ENCODE measurements at places on chromosomes 12 and 14.
A peak's percentile ranks its signal among the peaks of the same experiment; 100 is the strongest.

DNA sequence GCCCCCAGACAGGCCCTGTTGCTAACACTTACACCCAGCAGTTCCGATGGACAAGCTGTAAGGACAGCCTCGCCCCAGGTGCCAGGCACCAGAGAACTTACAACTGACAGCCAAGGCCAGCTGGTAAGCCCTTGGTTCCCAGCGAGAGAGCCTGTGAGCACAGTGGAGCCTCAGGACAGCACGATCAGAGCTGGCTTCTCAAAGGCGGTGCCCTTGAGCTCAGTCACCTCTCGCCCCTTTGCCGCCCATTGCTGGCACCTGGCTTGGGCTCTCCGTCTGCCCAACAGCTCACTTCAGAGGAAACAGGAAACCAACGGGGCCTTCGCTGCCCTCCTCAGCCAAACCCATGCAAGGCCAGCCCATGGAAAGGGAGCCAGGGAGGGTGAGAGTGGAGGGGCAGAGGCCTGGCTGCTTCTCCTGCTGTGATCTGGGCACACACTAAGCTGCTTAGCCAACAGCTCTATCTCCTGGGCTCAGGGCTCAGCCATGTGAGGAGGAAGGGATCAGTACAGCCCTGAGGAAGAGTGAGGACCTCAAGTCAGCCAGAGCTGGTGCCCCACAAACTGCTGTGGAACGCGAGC, 98.5 kb downstream of the SINHCAF start:
- no peak for DNase-seq

DNA sequence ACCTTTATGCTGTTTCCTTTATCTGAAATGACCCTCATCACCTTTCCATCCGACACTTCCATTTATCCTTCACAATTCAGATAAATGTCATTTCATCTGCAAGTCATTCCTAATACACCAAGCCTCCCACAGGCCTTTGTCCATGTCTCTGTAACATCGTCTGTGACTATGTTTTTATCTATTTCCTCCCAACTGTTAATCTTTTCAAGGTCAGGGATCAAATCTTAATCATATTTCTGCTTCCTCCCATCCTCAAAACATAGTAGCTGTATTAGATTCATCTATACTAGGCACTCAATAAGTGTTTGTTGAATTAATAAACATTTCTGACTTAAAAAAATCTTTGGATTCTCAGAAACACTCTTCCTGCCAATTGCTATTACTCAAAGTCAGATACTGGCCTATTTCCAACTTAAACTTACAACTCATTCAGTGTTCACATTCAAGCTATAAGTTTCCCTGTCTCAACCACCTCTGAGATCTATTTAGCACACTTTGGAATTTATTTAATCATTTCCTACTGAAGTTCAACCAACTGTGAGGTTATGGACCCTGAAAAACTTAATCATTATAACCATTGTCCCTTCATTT, 100.2 kb upstream of the ALX1 start:
- peak; percentile 46 for DNase-seq

- no peak for DNase-seq
Observed at GRCh38 chr14:84891404-84891803, 638.5 kb upstream of the FLRT2 start.

- DNase-seq = no peak
Observed at GRCh38 chr14:48349689-48350088, 674.3 kb upstream of the MDGA2 start.

GRCh38 chr12:91059211-91059610, 1.4 kb upstream of the KERA start:
- no peak for DNase-seq

DNA sequence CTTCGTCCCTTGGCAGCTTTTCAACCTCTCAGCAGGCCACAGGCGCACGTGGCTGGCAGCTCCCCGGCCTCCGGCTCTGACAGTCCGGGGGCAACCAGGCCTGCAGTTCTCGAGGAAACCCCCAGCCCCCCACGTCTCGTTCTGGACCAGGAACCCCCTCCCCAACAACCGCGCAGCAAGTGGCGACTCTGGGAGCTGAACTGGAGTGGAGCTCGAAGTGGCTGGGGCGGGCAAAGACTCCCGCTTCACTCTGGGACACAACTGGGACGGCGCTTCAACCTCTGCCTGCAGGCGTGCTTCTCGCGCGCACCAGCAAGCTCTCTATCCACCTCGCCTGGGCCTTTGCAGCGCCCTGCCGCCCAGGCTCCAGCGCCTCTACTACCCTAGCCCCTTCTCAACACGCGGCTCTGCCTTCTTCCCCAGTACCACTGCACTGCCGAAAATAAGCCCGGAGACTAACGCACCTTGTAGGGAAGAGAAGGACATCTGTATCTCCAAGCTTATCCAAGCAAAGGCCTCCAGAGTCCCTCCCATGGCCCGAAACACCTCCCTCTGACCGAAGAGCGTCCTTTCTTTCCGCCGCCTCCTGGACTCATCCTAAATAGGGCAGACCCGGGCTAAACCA, 2.4 kb upstream of the NKX2-1 start:
- no peak for DNase-seq

- DNase-seq = no peak
Observed at GRCh38 chr12:105721891-105722290, 391.4 kb downstream of the C12orf75 start.

DNA sequence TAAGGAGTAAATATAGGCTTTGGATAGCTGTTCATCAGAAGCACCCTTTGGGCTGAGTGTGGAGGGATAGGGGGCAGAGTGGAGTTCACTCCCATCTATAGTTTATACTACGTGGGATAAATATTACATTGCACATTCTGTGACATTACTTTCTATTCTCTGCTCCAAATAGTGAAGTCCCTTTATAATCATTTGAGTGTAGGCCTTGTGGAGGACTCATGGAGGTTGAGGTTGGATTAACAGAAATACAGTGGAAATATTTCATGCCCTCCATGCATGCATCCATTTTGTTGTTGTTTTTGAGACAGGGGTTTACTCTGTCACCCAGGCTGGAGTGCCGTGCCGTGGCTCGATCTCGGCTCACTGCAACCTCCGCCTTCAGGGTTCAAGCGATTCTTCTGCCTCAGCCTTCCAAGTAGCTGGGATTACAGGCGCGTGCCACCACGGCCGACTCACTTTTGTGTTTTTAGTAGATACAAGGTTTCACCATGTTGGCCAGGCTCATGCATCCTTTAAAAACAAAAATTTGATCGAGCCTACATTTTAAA, 1.4 kb downstream of the CHPT1 start:
- no peak for DNase-seq

DNA sequence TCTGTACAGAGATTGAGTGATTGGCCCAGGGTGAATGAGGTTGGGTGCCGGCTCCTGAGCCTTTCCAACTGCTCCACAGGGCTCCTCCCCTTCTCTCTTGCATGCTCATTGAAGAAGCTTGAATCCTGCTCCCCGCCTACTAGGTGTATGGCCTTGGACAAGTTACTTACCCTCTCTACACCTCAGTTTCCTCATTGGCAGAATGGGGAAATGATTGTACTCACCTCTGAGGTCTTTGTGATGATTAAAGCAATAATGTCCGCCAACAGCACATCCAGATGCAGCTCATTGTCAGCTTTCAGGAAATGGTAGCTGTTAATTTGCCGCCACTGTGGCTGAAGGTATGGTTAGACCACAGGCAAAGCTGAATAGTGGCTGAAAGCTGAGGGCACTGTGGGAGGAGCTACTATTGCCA, 174.1 kb downstream of the CRADD start:
- DNase-seq = no peak

DNA sequence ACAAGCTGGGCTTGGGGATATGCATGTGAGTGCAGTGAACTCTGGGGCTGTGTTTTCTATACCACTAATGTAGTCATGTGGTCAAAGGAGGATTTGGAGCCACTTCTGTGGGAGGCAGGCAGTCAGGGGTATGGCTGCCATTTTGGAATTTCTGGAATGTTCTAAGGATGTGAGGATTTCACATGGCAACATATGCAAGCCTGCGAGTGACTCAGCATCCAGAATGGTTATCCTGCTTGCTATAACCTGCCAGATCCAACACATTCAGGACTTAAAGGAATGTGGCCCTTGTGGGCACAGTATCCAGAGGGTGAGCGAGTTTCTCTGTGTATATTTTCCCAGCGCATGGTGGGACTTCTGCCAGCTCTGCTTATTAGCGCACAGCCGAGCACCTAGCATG, 249.2 kb upstream of the PWP1 start:
- no peak for DNase-seq

- no peak for DNase-seq
Observed at GRCh38 chr12:2054091-2055018, 1.6 kb downstream of the CACNA1C start.

- DNase-seq = no peak
Observed at GRCh38 chr14:102931580-102932285, 9.3 kb downstream of the AMN start.

DNA sequence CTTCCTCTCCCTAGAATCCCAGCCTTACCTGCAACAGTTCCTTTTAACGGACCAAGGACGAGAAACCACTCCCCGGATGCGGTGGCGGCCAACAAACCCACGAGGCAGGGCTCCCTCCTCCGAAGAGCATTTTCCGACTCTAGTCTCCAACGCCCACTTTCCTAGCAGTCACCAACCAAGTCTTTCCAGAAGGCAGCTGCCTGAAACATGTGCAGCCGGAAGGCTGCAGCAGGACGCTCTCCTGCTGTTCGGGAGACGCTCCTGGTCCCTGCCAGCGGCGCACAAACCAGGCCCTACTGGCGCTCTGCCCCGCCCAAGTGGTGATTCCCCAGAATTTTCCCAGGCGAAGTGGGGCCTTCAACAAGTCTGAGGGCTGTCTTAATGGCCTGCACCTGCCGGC, 21.1 kb upstream of the ADAM20 start:
- DNase-seq = peak; percentile 2

GRCh38 chr12:99983456-99984258, 1.1 kb downstream of the ANKS1B start:
- DNase-seq = no peak

GRCh38 chr12:72264548-72265175, 7.5 kb upstream of the TRHDE start:
- DNase-seq = no peak

DNA sequence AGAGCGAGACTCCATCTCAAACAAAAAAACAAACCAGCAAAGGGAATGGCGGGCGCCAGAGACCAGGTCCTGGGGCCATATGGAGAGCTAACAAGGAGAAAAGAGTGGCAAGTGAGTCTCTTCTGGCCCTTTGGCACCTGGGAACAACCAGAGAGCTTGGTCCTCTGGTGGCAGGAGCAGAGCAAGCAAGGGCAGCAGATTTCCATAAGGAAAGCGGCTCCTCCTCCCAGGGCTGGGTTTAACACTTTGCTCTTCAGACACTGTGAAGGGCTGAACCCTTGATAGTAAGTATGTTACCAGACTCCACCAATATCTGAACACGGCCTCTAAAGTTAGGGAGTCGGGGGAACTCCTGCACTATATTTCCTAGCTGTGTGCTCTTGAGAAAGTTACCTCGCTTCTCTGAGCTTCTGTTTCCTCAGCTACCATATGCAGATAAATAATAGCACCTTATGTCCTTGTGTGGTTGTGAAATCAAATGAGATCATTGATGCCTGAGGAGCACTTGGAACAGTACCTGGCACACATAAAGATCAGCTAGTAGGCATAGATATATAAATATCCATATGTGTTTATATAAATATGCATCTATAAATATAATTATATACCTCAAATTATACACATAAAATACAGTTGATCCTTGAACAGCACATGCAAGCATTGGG, 33.4 kb upstream of the PLEKHG6 start:
- DNase-seq = no peak

GRCh38 chr14:64786296-64787149, 82.3 kb downstream of the PLEKHG3 start:
- DNase-seq = no peak

GRCh38 chr12:66190519-66191370, 1.7 kb downstream of the IRAK3 start:
- no peak for DNase-seq

DNA sequence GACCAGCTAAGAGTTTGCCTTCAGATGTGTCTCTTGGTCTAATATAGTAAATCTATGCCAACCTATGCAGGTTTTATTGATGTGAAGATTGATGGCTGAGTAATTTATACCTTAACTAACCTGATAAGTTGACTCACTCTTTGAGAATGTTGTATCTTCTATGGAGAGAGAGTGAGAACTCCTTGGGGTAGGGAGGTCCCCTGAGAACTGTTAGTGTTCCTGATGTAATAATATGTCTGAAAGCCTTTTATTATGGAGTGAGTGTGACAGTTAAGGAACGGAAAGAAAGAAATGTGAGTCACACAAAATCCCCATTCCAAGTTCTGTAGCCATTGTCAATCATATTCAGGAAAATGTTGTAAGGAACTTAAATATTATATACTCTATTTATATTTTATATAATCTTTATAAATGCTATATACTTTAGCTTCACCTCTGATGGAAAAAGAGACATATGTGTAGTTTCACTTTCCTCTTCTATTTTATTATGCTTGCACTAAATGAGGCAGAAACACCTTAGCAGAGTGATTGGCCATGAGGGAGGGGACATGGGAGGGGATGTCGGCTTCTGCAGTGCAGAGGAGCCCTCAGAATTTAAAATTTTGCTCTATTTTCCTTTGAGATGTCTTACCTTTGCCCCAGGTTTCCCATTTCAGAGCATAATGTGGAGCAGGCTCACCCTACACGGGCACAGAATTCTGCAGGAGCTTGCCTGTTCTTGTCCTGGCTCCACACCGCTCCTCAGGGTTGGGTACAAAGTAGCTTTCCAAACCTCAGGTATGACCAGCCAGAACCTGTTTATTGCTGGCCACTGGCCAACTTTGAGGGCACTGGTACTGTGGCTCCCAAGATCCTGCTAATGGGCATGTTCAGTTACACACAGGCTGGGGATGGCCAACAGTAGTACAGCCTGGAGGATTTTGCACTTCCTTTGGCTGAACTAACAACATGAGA, 57.7 kb downstream of the ARF6 start:
- DNase-seq = no peak

DNA sequence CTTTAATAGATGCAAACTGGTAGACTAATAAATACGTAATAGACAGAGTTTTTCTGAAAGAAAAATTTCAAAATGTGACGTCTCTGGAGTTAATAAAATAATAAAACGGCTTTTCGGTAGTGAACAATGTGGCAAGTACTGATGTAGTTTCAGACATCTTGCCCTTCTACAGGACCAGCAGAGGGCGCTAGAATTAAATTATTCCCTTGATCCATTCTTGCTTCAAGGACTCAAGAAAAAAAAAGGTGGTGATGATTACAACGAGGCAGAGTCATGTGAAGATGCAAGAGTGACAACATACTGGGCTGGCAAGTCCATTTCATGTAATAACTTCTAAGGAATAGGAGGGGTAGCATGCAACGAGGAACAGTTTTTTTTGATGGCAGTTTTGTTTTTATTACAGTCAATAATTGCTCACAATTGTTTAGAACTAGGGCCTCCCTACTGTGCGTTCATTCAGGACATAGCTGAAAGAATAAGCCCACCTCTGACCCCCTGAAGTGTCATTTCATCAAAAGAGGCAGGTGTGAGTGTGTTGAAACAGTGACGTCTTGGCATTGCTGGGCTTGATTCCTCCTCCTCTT, 101.0 kb upstream of the GZMB start:
- DNase-seq = peak; percentile 74
